ENCODE measurements at places on chromosomes 12 and 14.

- DNase-seq, result no peak
Measured at GRCh38 chr14:95330591-95331370, 11.1 kb upstream of the CLMN start.

DNA sequence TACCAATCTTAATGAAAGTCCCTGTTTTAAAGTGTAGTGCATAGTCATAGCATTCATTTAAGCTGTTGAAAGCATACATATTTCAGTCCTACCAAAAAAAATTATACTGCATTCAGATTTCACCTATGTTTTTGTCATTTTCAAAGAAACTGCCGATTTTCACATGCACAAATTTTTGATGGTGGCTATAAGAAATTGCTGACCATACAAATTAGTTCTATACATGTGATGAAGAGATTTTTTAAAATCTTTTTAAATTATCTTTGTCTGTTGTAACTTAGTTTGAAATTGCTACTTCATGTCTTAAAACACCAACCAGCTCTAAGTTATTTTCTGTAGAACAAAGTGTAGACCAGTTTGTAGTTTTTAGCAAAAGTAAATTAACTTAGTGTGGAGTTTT lies 3.5 kb upstream of the GTF2A1 start:
- DNase-seq, result no peak

GRCh38 chr12:112792301-112792700 lies 753 bp downstream of the RPH3A start:
- DNase-seq, result peak; percentile 71

DNA sequence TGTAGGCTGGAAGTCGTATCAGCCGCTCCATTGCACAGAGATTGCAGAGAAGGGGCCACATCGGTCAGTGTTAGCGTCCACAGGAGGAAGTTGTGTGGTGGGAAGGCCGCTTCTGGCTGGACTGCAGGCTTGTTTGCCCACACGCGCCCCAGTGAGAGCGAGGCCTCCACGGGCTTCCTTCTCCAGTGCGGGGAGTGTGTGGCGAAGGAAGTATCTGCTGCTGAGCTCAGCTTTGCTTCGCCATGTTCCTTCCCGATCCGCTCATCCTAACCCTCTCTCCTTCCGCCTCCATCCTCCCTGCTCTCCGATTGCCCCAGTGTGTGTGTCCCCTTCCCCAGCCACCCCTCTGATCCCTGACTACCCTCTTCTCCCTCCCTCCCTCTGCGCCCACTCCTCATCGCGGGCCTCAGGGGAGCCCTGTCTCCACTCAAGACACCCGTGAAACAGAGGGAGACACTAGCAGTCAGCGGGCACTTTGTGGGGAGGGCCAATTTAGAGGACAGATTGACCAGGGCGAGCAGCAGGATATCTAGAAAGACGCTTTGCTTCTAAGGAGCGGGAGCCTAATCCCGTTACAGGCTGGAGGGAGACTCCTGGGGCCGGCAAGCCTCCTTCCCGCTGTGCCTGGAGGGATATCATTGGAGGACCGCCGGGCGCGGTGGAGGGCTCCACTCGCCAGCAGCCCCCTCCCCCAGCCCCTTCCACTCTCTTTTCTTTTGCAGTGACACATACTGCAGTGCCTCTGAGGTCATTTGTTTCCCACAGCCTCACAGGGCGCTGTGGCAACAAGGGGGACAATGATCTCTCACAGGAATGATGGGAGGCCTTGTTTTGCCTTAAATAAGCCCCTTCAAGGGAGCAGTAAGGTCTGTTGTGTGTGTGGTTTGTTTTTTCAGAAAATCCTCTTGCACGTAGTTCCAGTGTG lies 428.8 kb downstream of the ZFP36L1 start:
- no peak for DNase-seq

- no peak for DNase-seq
Measured at GRCh38 chr12:12486661-12487240, 75.9 kb downstream of the DUSP16 start.

DNA sequence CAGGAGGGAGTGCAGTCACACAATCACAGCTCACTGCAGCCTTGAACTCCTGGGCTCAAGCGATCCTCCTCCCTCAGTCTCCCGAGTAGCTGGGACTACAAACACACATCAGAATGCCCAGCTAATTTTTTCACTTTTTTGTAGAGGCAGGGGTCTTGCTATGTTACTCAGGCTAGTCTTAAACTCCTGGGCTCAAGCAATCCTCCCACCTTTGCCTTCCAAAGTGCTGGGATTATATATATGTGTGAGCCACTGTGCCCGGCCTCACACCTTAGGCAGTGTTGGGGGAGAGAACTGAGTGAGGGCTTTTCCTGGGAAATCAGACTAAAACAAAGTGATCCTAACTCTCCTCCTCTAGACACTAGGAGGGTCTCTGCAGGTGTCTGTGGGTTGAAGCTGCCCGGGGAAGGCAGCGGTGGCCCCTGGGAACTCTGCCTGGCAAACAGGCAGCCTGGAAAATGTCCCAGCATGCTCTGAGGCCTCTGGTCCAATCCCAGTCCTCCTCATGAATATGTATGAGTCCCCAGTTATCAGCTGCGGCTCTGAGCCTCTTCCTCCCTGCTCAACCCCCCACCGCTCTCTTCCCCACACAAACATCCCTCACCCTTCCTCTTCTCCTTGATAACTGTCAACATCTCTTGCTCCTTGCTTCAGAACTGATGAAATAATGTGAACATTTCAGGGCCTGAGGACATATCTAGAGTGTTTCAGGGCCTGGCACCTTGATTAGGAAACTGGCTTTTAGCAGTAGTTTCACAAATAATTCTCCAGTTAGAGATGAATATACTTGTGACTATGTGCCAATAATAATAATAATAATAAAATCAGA lies 7.9 kb upstream of the NAA25 start:
- DNase-seq, result peak; percentile 61

DNA sequence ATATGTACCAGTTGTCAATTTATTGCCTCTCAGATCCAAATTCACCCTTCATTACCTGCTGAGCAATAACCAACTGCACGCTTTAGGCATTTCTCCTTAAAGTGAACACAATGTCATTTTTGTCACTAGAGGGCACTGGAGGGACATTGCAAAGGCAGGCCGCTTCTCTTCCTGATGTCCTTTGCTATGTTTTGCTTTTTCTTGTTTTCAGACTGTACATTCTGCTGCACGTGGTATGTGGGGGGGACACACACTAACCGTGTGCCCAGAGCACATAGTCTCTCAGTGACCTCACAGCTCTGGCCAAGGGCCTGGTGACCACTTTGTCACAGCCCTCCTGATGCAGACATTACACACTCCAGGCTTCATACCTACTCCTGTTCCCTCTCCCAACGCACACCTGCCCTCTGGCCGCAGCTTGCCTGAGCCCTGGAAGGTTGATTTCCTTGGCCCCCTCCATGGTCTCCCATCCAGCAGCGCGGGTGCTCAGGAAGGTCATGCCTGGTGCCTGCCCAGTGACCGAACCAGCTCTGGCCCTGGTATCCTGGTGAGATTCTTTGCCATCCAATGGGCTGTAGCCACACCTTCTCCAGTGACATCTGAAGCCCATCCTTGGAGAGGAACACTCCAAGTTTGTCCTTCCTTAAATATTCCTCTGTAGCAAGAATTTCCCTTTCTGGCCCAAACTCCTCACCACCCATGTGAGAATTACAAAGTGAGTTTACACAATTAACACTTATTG lies 39.9 kb downstream of the MYO1H start:
- DNase-seq, result peak; percentile 78

DNA sequence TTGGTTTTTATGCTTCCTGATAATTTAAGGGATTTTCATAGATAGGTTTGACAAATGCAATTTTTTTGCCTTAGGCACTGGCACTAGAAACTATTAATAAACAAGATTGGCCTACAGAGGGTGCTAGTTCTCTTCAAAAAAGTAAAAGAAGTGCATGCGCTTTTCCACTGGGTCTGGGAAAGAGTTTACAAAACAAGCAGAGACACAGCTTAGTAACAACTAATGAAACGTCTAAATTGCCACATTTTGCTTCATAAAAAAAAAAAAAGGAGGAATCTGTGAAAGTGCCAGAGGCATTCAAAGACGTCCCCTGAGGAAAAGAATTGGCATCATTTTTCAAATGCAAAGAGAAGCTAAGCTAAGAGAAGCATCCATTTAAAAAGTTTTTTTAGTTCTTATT lies 58.3 kb upstream of the EEA1 start:
- DNase-seq, result peak; percentile 77

DNA sequence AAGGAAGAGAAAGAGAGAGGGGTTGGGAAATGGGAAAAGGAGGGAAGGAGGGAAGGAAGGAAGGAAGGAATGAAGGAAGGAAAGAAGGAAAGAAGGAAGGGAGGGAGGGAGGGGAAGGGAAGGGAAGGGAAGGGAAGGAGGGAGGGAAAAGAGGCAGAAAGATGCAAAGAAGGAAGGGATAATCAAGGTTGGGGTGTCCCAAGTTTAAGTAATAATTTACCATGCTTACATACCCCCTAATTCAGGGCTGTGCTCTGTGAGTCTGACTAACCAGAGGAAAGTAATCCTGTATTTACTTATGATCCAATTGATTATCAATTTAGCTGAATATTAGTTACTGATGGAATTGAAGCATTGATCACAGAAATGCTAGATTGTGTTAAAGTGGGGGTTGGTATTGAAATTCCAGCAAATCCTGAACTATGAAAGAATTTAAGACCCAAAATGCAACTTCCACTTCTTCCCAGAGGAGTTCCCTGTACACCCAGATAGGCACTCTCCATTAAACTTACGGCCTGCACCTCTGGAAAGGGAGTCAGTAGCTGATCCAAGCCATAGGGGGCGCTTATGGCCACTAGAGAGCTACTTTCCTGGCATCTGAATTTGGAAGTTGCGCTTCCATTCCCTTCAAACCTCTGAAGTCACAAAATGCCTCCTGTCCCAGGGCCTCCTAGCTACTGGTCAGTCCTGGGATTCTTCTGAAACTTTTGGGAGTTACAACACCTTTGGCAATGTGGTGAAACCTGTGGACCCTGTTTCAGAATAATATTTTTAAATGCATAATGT lies 162.7 kb upstream of the PWP1 start:
- DNase-seq, result no peak

DNA sequence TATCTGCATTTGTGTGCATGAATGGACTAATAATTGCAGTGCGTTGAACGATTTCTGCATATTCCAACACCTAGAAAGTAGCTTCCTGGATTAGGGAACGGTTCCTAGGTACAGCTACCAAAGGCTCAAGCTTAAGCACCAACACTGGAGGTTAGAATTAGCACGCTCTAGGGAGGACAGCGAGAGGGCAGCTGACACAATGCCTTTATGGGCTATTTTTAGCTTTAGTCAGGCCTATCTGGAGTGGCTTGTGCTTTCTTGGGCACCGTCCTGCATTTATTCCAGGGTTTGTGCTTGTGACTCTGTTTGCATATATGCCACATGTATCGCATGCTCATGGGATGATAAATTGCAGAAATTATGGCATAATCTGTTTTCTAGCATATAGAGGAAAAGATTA lies 13.7 kb downstream of the ETV6 start:
- DNase-seq, result no peak

DNA sequence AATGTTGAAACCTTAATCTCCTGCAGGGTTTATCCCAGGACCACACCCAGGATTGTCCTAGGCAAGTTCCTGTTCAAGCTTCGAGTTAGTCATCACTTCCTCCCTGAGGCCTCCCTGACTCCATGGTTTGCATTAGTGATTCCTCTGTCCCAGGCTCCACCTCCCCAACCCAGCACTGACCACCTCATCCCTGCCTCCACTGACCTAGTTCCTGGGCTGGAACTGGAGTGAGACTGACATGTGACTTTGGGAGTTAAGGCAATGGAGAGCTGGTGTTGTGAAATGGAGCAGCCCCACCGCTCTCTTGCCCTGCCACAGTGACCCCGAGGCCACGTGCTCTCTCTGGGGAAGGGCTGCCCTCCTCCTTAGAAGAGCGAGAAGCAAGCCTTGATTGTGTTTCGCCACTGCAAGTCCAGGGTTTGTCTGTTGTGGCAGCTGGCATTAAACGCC lies 15.8 kb upstream of the DTX1 start:
- DNase-seq, result no peak

GRCh38 chr12:10381928-10382628 lies 7.8 kb downstream of the KLRK1 start:
- DNase-seq, result no peak

DNA sequence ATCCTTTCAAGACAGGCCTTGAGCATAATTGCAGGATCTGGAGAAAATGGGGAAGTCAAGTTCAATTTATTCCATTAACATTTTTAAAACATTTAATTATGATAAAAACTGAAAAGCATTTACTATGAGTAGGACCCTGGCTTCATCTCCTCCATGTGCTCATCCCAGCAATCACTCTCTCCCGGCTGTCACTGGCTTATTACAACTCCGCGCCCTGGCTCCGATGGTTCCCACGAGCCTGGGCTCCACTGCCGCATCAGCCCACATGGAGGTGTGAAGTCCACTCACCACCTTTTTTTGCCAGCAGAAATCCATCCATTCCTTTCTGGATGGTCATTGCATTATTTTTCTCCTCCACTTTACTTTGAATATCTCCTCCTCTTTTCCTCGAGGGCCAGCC lies 194.4 kb downstream of the EMP1 start:
- DNase-seq, result no peak

GRCh38 chr12:77131977-77132490 lies 66.7 kb upstream of the E2F7 start:
- peak; percentile 48 for DNase-seq

DNA sequence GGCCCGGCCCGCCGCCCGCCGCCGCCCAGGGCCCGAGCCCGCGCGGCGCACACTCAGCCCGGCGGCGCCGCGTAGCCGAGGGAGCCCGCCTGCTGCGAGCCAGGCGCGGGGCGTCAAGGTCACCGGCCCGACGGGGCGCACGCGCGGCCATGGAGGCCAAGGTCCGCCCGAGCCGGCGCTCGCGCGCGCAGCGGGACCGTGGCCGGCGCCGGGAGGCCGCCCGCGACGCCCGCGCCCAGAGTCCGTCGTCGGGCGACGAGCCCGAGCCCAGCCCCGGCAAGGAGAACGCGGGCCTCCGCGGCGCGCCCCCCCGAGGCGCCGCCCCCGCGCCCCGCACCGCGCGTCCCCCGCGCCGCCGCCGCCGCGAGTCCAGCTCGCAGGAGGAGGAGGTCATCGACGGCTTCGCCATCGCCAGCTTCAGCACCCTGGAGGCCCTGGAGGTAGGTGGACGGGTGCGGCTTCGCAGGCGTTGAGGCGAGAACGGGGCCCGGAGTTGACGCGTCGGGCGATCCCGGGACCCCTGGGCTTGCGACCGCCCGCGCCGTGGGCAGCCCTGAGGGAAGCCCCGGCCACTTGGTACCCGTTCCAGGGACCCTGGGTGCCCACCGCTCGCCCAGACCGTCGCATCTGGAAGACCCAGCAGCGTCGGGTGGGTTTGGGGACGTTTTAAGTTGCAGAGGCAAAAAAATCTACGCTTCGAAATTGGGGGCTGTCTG lies 629 bp downstream of the FBRSL1 start:
- DNase-seq, result no peak

DNA sequence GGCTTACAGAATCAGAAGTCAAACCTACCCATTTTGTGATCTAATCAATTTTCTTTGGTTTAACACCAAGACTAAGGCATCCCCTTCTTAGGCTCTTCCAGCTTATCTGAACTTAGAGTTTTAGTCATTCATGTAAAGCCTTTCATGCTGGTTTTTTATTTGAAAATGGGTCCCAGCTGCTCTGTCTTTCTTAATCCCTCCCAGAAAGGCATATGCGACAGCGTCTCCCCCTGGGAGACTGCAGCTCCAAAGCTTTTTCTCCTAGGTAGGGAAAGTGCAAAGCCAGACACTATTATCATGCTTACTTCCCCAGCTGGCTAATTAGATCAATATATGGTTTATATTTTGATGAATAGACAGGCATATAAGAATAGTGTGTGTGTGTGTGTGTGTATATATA lies 96.6 kb upstream of the E2F7 start:
- peak; percentile 53 for DNase-seq

GRCh38 chr12:84624601-84625000 lies 288.0 kb downstream of the SLC6A15 start:
- no peak for DNase-seq

GRCh38 chr12:28974166-28974565 lies 174.9 kb upstream of the FAR2 start:
- no peak for DNase-seq

Measured in NCI-H2171 treated with DMSO at 0.1 percent for 48 hours (cell line).